AML-193 (cell line): ENCODE measurements at places on chromosomes 4 and X.

GRCh38 chr4:17595471-17596005 lies 18.5 kb downstream of the LAP3 start:
- no peak for DNase-seq

DNA sequence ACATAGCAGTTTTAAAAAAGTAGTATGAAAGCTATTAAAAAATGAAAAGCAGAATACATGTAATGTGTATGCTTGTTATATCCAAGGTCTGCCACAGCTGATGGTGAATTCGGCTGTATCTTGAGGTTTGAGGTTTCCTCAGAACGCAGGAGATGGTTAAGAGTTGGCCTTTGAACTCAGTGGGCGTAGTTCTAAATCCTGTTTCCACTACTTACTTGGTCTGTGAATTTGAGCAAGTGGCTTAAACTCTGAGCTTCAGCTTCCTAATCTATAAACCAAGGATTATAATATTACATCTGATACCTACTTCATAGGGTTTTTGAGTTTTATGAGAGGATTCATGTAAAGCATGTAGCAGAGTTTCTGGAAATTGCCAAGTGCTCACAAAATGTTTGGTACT lies 125.2 kb downstream of the STIM2 start:
- DNase-seq, result no peak

GRCh38 chrX:45191820-45192409 lies 8.8 kb downstream of the DIPK2B start:
- no peak for DNase-seq

DNA sequence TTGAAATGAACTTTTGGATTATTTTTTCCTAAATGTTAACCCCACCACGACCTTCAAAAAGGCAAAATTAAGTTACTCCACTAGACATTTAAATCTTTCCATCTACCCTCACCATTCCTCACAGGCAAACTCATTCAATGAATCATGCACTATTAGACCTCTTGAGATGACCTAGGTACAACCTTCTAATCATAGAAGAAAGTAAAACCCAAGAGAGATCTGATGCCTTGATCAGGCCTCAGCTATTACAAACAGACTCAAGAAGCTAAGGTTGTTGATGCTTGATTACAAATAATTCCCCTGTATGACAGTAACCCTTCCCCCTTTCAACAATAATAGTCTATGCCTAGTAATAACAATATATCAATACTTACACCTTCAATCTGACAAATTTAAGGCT lies 18.9 kb downstream of the TAPT1 start:
- no peak for DNase-seq

DNA sequence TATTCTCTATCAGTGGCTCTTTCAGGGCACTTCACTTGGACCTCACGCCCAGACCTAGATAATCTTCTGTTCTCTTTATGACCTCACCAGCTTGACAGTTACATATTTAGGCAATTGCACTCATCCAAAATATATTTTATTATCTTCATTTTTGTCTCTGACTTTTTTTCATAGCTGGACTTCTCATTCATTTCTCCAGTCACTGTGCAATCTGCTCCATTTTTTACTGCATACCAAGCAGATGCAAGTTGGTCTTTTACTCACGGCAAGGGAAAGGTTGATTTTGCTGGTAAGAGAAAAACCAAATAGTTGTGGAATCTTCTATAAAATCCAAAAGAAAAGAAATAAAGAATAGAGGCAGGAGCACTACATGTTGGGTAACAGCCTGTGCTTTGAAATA lies 31.7 kb downstream of the MAD2L1 start:
- DNase-seq, result no peak

- no peak for DNase-seq
Observed at GRCh38 chr4:95193391-95194224, 355.2 kb downstream of the UNC5C start.

GRCh38 chr4:20318001-20318908 lies 66.5 kb downstream of the SLIT2 start:
- no peak for DNase-seq

- no peak for DNase-seq
Observed at GRCh38 chr4:170087163-170087700, 2.5 kb downstream of the AADAT start.

DNA sequence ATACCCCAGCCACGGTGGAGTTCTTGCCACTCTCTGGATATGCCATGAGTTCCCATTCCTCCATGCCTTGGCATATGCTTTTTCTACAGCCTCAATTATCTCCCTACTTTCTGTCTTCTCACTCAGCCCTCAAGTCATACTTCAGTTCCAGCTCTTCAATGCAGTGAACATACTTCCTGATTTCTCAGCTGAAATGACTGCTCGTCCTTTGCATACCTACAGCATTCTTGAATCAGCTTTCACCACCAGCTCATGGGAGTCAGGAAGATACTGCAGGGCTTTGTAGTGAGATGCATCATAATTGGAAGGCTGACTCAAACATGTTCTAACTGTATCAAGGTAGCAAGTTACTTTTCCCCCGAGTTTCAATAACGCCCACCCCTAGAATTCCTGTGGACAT lies 118.4 kb downstream of the APBB2 start:
- DNase-seq, result no peak

GRCh38 chr4:114041117-114041475 lies 61.6 kb upstream of the ARSJ start:
- DNase-seq, result no peak

DNA sequence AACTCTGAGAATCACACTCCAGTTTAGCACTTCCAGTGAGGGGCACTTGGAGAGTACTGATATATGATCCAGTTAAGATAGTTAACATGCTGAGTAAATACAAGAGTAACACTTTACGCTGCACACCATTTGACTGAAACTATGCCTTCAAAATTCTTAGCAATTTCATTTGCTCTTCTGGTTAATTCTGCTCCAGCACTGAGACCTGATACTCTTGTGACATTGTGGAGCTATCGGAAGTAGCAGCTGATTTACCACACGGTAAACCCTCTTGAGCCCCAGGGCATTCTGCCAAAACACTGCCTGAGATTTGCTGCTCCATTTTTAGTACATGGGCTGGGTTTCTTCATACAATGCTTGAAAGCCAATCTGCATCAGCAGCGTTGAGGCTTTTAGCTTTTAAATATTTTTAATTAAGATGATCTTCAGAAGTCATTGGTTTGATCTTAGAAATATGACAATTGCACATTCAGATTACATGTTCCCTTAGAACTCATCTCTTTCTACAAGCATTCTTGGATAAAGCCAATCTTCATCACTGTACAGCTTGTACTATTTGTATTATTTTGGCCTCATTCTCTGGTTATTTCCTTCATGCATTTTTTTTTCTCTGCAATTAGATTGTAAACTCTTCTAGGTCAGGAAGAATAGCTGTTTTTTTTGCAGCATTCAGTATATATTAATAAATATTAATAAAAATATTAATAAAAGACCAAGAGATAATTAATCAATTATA lies 67.8 kb upstream of the ETNPPL start:
- DNase-seq, result no peak

- DNase-seq, result no peak
Observed at GRCh38 chr4:142917678-142918077, 71.6 kb upstream of the INPP4B start.

GRCh38 chr4:42371305-42372252 lies 25.7 kb upstream of the SHISA3 start:
- peak; percentile 37 for DNase-seq

- peak; percentile 40 for DNase-seq
Observed at GRCh38 chrX:24395775-24396174, 35.3 kb downstream of the SUPT20HL1 start.

GRCh38 chr4:175827516-175827915 lies 15.5 kb upstream of the GPM6A start:
- DNase-seq, result no peak

- no peak for DNase-seq
Observed at GRCh38 chr4:64503416-64503815, 94.2 kb upstream of the TECRL start.

DNA sequence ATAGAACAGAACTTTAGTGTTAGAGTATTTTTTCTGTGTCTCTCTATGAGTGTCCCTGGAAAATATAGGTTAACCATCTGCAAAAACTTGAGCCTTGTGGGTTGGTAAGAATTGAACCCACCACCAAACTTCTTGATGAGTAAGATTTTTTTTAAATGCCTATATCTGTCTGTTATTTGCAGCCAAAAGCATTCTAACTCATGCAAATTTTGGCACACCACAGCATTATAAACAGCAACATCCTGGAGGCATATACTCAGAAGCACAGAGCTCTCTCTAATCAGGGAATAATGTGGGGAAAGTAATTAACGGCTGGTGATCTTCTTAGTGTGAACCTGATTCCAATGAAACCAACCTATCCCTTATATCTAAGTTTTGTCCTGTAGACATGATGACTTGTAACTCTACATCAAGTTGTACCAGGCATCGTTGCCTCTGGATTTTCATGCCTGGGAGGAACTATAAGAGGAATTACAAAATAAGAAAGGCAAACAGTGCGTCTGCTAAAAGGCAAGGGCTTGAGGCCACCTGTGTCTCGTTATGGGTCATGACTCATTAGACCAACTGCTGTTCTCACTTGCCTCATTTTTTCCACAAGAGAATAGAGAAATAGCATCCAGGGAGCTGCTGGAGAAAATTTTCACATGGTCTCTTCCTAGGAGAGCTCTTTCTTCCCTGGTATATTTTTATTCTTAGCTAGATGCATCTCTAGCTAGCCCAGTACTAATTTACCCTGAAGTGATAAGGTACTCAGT lies 202.4 kb downstream of the CHIC2 start:
- DNase-seq, result no peak

DNA sequence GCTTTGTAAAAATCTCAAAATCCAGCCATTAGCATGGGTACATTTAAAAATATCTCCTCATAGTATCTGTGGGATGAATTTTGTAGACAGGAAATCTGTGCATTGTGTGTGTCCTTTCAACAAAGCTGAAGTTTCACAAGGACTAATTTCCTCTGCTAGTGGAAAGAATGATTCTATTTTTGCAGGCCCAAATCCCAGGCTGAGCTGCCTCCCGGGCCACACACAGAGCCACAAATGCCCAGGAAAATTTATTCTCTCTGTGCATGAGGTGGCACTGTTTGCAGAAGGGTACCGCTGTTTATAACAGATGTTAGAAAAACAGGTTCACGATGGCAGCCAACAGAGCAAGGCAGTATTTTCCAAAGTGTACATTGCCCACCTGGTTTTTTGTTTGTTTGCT lies 11.0 kb upstream of the VCX3B start:
- no peak for DNase-seq
